Activated naive CD8-positive, alpha-beta T cell treated with anti-CD3 and anti-CD28 coated beads, Interleukin-2, amount 50 U/mL, for 16 hours (primary cell): ENCODE measurements at places on chromosomes 6 and 20.

DNA sequence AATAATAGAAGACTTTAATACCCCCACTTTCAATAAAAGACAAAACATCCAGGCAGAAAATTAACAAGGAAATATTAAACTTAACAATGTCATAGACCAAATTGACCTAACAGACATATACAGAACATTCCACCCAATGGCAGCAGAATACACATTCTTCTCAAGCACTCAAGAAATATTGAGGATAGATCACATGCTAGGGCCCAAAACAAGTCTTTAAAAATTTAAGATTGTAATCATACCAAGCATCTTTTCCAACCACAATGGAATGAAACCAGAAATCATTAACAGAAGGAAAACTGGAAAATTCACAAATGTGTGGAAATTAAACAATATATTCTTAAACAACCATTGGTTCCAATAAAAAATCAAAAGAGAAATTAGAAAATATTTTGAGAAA is 161.0 kb downstream of the COL12A1 start:
- DNase-seq = no peak

- no peak for DNase-seq
Observed at GRCh38 chr20:13344671-13345070, 123.6 kb downstream of the ISM1 start.

GRCh38 chr6:28446818-28447511 is 3.7 kb upstream of the ZSCAN23 start:
- DNase-seq = no peak

DNA sequence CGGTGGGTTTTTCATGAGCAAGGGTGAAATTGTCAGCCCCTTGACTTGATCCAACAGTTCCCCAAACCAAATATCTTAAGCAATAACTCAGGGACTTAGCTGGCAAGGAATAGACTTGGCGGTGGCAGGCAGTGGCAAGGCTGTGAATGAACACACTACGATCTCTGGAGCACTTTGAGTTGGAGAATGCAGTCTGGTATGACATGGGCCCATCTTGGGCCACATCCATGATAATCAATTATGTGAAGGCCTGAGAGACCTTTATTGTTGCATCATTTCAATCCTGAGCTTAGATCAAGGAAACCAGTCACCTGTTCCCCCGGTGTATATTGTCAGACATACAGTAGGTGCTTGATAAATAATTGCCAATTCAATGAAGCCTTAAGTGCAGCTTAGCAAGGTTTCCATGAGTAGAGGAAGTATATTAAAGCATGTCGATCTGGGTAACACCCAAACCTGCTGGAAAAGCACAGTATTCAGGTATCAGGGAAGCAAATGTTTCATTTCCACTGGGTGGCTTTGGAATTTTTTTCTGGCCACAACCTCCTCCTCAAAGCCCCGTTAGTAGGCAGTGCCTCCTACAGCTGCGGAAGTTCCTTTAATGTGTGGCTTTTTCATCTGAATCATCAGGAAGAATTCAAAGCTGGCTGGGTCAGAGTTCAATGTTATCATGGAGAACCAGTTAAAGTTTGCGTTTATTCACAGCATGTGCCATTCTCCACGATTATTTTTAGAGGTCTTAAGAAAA is 10.2 kb downstream of the CASS4 start:
- DNase-seq = no peak

DNA sequence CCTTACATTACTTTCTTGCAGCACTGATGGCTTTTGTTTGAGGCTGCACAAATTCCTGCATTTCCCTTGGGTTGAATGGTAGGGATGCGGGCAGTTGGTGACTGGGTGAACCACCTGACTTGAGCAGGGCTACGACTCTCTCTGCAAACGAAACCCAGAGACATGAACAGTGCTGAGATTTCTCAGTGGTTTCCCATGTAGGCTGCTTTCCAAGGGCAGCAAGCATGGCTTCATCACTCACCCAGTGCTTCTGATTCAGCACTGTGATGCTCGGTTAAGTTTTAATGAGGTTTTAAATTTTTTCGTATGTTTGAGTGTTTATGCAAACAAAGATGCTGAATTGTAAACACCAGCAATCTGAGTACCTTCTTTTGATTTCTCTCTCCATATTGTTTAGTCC is 127.2 kb downstream of the MTHFD1L start:
- DNase-seq = no peak

DNA sequence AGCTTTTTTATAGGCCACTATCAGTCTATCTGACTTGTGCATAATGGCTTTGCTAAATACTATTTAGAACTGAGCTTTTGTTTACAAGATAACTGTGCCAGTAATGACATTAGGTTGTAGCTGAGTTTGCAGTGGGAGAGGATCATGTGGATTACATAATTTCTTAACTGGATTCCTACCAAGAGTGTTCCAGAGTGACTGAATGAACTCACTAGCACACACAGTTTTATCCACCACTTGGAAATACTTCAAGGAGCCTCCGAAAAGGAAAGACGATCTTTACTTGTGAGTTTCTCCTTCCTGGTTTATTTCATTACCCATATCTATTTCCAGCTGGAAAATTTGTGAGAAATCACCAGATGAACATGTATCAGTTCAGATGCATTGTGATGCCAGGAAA is 10.9 kb upstream of the SYNE1 start:
- DNase-seq = no peak

DNA sequence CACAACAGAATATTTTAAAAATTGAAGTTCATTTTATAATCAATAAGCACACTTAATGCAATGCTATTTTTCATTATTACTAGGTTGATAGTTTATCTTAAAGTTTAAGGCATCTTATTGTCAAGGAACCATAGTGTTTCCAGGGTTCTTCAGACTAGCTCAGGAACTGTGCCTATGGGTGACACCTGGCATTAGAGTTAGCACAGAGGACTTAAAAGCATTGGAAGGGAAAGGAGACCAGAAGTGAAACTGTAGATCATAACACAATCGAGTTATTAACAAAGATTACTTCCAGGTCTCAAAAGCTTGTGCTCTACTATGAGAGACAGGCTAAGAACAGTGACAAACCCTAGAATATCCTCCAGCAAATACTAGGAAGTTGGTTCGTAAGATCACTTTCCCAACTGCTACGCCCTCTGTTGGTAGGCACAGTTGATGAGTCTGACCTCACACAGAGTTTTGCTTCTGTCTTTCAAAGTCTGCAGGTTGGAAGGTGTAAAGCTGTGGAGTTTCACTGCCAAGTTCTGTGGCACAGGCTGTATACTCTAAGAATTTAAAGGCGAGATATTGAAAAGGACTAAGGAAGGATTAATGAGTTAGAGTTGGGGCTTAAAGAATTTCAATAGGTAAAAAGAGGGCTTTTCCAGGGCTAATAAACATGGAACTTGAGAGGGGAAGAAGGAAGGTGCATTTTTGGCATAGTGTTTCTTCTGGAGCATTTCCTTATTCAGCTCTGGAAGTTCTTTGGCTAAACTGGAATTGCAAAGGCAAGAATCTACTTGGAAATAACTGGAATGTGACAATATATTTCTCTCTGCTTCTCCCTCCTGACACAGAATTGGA is 531.3 kb upstream of the JAG1 start:
- DNase-seq = no peak

DNA sequence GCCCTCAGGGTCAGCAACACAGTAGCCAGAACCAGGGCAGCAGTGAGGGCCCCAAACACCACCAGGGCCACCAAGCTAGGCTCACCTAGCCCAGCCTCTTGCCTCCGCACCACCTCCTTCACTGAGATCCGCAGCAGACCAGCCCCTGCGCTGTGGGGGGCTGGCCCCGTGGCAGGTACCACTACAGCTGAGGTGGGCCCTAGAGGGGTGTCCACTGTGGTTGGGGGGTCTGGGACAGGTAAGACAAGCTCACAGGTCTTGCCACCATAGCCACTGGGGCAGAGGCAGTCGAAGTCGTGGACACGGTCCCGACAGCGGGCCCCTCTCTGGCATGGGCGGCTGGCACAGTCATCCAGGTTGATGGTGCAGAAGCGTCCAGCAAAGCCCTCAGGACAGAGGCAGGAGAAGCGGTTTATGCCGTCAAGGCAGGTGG is 4.6 kb downstream of the DLK2 start:
- DNase-seq = no peak

GRCh38 chr20:47781632-47782031 is 3.6 kb downstream of the SULF2 start:
- DNase-seq = no peak

- DNase-seq = no peak
Observed at GRCh38 chr20:62159839-62160238, 16.3 kb downstream of the SS18L1 start.

DNA sequence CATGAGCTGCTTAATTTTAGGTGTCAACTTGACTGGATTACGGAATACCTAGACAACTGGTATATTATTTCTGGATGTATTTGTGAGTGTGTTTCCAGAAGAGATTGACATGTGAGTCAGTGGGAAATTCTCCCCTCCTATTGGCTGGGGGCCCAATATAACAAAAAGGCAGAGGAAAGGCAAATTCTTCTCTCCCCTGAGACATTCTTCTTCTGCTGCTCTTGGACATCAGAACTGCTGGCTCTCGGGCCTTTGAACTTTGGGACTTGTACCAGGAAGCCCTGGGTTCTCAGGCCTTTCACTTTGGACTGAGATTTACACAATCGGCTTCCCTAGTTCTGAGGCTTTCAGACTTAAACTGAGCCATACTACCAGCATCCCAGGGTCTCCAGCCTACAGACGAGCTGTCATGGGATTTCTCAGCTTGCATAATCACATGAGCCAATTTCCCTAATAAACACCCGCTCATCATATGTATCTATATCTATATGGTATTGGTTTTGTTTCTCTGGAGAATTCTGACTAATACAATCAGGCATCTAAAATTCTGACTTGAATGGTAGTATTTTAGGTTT is 7.6 kb upstream of the BTN3A3 start:
- no peak for DNase-seq

DNA sequence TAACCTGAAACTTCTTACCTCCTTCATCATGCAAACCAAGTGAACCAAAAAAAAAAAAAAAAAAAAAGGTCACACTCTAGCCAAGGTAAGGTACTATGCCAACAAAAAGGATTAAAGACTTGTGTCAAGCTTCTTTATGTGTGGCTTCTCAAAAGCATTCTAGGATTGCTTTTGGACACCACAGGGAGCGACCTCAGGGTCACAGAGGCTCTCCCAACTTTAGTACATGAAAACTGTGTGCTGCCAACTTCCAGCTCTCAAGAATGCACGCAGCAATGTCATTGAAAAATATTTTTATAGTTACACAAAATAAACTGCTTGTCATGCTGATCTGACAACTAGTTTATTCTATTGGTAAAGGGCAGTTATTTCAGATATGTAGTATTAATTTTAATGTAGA is 243.8 kb downstream of the PLCB1 start:
- no peak for DNase-seq

- DNase-seq = no peak
Observed at GRCh38 chr6:21608601-21609000, 15.1 kb downstream of the SOX4 start.

DNA sequence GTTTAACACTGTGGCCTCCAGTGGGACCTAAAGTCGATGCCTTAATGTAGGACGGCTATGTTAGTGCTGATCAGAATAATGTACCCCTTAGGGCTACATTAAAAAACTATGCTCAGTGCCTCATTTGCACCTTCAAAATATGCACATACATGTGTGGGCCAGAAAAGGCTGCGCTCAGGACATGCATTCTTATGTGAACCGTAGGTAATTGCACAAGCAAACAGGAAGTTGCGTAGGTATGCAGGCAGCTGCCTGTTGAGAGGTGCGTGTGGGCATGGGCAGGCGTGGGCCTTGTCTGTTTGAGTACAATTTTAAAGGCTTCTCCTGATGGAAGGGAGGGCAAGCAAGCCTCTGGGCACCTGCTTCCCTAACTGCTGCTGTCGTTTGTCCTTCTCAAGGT is 116.2 kb upstream of the JAG1 start:
- DNase-seq = no peak

GRCh38 chr20:38073307-38074071 is 39.9 kb downstream of the RPRD1B start:
- DNase-seq = no peak

DNA sequence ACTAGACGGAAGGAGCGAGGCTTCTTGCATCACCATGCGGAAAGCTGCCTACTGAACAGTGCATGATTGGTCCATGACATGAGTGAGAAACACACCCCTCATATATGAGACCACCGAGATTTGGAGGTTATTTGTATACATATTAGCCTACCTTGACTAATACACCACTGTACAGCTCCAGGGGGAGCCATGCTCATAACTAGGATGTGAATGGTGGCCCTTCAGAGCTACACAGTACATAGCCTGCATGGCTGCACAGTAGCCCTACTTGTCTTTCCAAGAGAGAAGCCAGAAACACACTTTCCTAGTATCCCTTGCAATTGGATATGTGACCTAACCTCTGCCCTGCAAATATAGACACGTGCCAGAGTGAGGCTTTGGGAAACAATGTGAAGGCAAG is 21.8 kb upstream of the MCUR1 start:
- no peak for DNase-seq

DNA sequence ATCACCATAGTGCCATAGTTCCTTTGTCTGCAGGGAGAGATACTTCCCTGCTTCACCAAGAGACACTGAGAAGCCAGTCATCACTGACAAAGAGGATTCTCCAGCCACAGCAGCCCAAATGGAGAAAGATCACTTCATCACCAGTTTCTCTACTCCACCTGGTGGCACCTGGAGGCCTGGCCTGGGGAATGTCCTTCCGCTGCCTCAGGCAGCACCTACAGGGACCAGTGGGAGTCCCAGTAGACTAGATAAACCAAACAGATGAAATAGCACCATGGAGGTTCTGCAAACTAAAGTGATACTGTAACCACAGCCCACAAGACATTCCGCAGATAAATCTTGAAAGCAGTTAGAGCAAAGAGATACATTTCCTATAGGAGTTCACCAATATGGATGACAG is 266.5 kb downstream of the C6orf118 start:
- no peak for DNase-seq

DNA sequence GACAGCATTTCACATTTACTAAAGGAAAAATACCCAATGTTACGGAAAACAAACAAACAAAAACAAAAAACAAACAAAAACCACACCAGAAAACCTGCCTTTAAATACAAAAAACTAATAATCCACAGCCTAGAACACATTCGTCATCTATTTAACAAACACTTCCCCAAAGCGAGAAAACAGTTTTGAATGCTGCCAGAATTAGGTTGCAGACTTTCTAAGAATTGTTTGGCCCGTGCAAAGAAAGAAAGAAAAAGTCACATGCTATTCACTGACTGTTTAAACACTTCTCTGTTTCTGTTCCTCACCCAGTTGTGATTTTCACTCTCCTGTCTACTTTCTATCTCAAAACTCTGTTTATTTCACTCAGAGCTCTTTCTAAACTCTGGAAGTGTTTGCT is 52.5 kb downstream of the BCAS1 start:
- DNase-seq = no peak
